ENCODE measurements at places on chromosomes 1 and 21. TPM values are rescaled to one million over a fixed set of nuclear protein-coding genes. Genes with fewer than 3 reads are reported as not detected.

Gene CHD5
- under 0.01 TPM for total RNA-seq

Gene CD101
- 1.3 TPM for total RNA-seq

Gene ZYG11A
- 0.76 TPM for total RNA-seq

Gene SLC26A9
- total RNA-seq, result not detected

Gene SPRR4
- not detected for total RNA-seq

Gene ZNF362
- total RNA-seq, result 26.5 TPM

Gene NASP
- total RNA-seq, result 68.3 TPM

Gene TBX19
- 3.1 TPM for total RNA-seq

Gene CGN
- 2.0 TPM for total RNA-seq

Gene TCEA3
- 38.9 TPM for total RNA-seq

Gene MROH9
- not detected for total RNA-seq

Gene CTTNBP2NL
- 13.3 TPM for total RNA-seq

Gene LMOD1
- total RNA-seq, result 0.22 TPM

Gene FLAD1
- 20.0 TPM for total RNA-seq

Gene GJA8
- total RNA-seq, result not detected

Gene TTF2
- total RNA-seq, result 17.9 TPM

Gene MIXL1
- total RNA-seq, result not detected

Gene TXNIP
- total RNA-seq, result 941 TPM

Gene SPATA45
- not detected for total RNA-seq

Gene ERICH3
- not detected for total RNA-seq

Gene PTPN22
- not detected for total RNA-seq

Gene SLFNL1
- 2.0 TPM for total RNA-seq

Gene COL16A1
- 26.6 TPM for total RNA-seq

Gene C1QC
- not detected for total RNA-seq

Gene RPE65
- not detected for total RNA-seq

Gene GABRD
- total RNA-seq, result not detected

Gene LEFTY1
- total RNA-seq, result 0.79 TPM

Gene APCS
- not detected for total RNA-seq

Gene CD1E
- total RNA-seq, result not detected

Gene LCE6A
- total RNA-seq, result not detected

Gene CA6
- total RNA-seq, result not detected

Gene SPRR2F
- total RNA-seq, result not detected

Gene ZNF648
- total RNA-seq, result not detected

Gene VWA1
- total RNA-seq, result 46.0 TPM

Gene C1orf185
- total RNA-seq, result not detected

Gene CDC42BPA
- 36.5 TPM for total RNA-seq

Gene OPRD1
- total RNA-seq, result 0.79 TPM

Gene AMY1B
- not detected for total RNA-seq

Gene SLC35F3
- total RNA-seq, result 0.79 TPM

Gene INKA2
- total RNA-seq, result 7.9 TPM

Gene UTS2
- not detected for total RNA-seq

Data from placental epithelial cell (primary cell).